Activated CD4-positive, alpha-beta T cell treated with anti-CD3 and anti-CD28 coated beads, Interleukin-2, amount 50 U/mL, for 16 hours (primary cell): ENCODE measurements at places on chromosomes 12 and 14.

GRCh38 chr12:58969237-58969636, 48.9 kb upstream of the LRIG3 start:
- DNase-seq: no peak

DNA sequence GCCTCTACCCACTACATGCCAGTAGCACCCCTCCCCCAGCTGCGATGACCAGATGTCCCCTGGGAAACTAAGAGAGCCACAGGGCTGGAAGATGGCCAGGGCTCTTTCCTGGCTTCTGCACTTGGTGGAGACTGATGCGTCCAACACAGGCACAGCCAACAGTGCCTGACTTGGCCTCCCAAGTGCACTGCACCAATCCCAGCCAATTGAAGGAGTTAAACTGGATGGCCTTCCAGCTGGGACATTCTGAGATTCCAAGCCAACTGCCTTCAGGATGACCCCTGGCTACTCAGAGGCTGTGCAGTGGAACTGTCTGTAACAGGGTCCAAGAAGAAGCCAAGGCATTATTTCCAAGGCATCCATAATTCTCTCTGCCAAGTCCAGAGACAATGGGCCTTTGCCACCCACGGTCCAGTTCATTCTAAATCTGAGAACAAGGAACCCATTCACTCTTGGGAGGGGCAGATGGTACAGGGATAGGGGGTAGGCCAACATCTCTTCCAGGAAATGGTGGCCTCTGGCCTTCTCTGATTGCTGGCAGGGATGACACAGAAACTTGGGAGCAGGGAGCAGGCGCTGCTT, 35.2 kb downstream of the PRIMA1 start:
- no peak for DNase-seq

DNA sequence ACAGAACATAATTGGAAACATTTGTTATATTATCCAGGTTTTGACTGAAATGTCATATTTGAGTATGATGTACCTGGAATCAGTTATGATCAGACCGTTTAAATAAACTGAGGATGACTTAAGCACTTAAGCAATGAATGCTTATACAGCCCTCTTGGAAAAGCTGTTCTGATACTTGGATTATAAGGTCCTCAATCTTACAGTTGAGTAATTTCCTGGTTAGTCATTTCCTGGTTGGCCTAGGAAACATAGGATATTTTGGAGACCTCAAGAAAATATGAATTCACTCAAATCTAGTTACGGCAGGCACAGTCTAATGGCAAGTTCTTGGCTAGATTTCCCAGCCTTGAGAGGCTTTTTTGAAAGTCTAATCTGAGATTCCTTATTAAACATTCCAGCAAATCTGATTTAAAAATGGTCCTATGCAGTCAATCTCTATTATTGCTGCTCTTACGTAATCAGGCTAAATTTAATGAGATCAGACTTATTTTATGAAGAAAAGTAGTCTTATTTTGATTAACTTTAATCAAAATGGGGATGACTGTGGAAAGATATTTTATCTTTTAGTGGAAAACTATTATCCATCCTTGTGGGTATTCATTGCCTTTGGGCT, 447.2 kb downstream of the SNAPC1 start:
- DNase-seq: no peak

DNA sequence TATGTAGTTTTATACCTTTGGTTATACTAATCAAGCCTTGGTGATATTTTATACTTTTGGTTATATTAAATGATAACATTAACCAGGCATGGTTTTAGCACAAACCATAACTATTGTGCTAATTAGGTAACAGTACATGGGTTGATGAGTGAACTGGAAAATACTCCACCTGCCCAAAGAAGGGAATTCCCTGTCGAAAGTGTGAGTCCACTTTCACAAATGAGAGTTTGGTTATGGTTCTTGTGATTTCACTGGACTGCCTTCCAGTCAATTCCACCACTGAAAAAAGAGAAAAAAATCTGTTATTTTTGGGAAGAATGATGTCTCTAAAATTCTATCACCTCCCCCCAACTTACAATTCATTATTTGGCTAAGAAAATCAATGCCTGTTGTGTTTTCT, 9.7 kb downstream of the A2M start:
- no peak for DNase-seq

DNA sequence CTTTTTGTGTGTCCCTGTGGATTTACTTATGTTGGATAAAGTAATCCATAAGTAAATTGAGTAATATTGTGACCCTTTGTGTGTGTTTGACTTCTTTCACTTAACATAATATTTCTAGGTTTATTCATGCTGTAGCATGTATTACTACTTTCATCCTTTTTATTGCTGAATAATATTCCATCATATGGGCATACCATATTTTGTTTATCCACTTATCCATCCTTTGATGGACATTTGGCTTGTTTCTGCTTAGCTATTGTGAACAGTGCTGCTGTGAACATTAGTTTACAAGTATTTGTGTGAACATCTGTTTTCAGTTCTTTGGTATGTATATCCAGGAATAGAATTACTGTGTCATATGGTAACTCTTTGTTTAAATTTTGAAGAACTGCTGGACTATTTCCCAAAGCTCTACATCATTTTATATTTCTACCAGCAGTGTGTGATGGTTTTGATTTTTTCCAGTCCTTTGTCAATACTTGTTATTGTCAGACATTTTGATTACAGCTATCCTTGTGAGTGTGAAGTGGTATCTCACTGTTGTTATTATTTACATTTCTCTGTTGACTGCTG, 25.2 kb downstream of the G2E3 start:
- no peak for DNase-seq

GRCh38 chr12:122996621-122997342, 16.3 kb downstream of the ARL6IP4 start:
- DNase-seq: no peak

GRCh38 chr14:61477712-61478462, 156.5 kb downstream of the PRKCH start:
- peak; percentile 54 for DNase-seq

DNA sequence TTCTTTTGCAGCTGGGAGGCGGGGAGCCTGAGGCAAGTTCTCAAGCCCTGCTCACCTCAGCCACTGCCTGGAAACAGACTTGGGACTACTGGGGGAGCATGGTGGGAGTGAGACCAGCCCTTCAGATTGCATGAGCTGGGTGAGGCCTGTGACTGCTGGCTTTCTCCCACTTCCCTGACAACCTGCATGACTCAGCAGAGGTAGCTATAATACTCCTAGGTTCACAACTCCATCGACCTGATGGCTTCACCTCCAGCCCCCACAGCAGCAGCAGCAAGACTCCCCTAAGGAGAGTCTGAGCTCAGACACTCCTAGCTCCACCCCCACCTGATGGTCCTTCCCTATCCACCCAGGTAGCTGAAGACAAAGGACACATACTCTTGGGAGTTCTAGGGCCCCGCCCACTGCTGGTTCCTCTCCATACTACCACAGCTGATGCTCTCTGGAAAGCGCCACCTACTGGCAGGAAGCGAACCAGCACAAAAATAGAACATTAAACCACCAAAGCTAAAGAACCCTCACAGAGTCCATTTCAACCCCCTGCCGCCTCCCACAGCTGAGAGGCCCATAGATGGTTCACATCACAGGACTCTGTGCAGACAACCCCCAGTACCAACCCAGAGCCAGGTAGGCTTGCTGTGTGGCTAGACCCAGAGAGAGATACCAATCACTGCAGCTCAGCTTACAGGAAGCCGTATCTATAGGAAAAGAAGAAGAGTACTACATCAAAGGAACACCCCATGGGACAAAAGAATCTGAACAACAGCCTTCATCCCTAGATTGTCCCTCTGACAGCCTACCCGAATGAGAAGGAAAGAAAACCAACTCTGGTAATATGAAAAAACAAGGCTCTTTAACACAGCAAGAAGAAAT, 68.7 kb downstream of the RPAP3 start:
- DNase-seq: peak; percentile 37

- no peak for DNase-seq
These were observed 310.4 kb downstream of the KCNH5 start for GRCh38 chr14:62734831-62735230.

GRCh38 chr12:105948331-105948730, 190.4 kb downstream of the NUAK1 start:
- no peak for DNase-seq

GRCh38 chr12:55831447-55831815, 2.0 kb upstream of the DNAJC14 start:
- no peak for DNase-seq

DNA sequence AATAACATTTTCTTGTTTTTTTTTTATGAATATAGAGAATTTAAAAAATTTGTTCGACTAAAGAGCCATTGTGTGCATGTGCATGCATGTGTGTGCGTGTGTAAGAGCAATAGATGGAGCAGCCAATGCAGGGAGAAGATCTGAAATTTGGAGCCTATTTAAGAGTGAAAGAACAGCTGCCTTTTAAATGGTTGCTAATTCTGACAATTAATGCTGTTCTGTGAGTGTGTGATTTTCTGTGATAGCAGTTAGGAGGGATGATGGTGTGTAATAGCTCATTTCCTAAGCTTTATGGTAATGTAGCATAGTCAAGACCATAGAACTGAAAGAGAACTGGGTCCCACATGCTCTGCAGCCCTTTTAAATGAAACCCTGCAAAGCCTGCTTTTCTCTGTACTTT, 137.9 kb downstream of the NRXN3 start:
- no peak for DNase-seq

- DNase-seq: no peak
These were observed 29.4 kb downstream of the MAX start for GRCh38 chr14:65072937-65073336.

GRCh38 chr14:92558319-92558718, 44.7 kb downstream of the RIN3 start:
- DNase-seq: peak; percentile 66

DNA sequence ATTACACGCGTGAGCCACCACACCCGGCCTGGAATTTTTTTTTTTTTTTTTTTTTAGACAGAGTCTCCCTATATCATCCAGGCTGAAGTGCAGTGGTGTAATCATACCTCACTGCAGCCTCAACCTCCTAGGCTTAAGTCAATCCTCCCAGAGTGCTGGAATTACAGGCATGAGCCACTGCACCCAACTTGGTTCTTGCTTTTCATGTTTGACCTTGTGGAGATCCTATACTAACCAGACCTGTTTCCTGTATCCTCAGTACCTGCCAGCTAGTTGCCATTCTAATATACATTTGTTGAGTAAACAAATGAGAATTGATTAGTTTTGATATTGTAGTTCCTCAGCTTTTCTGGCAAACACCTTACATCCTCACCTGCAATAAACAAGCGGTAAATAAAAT, 3.2 kb upstream of the VSIG10 start:
- DNase-seq: no peak

DNA sequence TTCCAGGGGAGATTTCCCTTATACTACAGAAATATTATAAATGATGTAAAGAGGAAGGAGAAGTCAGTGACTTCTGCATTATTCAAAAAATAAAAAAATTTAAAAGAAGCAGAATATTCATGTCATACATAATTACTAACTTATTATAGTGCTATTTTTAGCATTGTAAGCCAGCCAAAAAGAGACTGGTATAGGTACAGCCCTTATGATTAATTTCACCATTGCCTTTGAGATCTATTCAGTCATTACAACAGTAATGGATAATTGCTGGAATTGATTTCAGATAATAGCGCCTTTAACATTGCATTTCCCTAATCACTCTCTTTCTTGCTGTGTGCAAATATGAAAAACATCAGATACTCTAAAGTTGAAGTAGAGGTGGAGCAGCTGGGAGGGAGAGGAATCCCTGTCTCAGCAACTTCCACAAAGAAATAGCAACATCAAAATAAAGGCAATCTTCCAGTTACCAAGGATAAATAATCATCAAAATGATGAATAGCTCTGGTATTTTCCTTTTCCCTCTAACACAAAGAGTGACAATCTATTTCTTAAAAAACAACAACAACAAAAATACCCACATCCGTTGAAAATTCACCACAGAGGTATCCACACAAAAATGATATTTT, 71.8 kb upstream of the OVCH1 start:
- DNase-seq: no peak

DNA sequence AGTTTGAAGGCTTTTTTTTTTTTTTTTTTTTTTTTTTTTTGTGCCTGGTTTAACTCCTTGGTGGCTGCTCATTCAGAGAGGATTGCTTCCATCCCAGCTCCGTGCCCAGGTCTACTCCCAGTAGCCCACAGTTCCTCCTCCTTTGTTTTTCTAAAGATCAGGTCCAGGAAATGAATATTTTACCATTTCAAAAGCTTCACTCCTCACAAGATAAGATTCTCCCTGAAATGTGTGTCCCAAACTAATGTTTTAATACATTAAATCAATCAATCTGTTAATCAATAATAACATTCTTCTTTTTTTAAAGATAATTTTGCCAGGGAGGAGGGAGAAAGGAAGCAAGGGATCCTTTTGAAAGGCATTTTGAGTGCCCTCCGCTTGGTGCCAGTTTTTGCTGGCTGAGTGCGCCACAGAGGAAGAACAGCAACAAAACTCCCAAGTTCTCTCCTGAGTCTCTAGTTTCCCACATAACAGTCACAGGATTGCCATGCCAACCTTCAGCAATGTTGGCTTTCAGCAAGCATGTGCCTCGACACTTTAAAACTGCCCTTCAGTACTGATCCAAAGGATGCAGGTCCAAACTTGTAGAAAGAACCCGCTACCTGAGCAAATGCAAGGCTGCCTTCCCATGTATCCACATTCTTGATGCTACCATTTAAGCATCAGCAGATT, 99.2 kb downstream of the RMST start:
- DNase-seq: no peak

- DNase-seq: no peak
These were observed 246.3 kb upstream of the CLEC14A start for GRCh38 chr14:38502239-38502638.

DNA sequence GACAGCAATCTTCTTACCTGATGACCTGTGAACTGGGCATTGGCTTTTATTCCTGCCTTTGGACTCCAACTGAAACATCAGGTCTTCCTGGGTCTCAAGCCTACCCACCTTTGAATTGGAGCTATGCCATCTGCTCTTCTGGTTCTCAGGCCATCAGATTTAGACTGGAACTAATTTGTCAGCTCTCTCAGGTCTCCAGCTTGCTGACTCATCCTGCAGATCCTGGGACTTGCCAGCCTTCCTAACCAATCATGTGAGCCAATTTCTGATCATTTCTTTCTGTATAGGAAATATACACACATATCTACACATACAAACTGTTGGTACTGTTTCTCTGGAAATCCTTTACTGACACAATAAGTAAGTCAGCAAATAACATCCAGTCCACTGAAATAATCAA, 65.3 kb upstream of the TSPAN8 start:
- DNase-seq: no peak
